Gastrocnemius medialis (tissue), 4 donors: ENCODE measurements at places on chromosomes 4 and X. TPM values are rescaled to one million over a fixed set of nuclear protein-coding genes. Genes with fewer than 3 reads are reported as not detected.

Gene HTN1
- not detected for total RNA-seq

GRCh38 chr4:6562931-6563901 is 11.8 kb upstream of the MAN2B2 start:
- no peaks in the 10 kb centered on the region for H3K36me3 ChIP-seq
- no peak overlapping the region for H3K27ac ChIP-seq
- peaks cover 55% of the 10 kb centered on the region for H3K27me3 ChIP-seq

- no peaks in the 10 kb centered on the region for H3K36me3 ChIP-seq
- H3K27me3 ChIP-seq = no peaks in the 10 kb centered on the region
- H3K4me1 ChIP-seq = no peaks in the 10 kb centered on the region
- no peak for DNase-seq
- H3K27ac ChIP-seq = peak overlapping the region; percentile 12
Measured at GRCh38 chr4:20272411-20272872, 20.7 kb downstream of the SLIT2 start.

Gene DCX
- total RNA-seq = not detected

- peaks cover 10% of the 10 kb centered on the region for H3K27me3 ChIP-seq
- H3K36me3 ChIP-seq = no peaks in the 10 kb centered on the region
- no peaks in the 10 kb centered on the region for H3K4me1 ChIP-seq
- no peak for DNase-seq
Measured at GRCh38 chr4:3853388-3854035, 87.3 kb downstream of the ADRA2C start.
